Kidney epithelial cell (primary cell): ENCODE measurements at places on chromosomes 16 and 17.

GRCh38 chr16:64158941-64159588 lies 962.8 kb downstream of the CDH11 start:
- no peak for DNase-seq

DNA sequence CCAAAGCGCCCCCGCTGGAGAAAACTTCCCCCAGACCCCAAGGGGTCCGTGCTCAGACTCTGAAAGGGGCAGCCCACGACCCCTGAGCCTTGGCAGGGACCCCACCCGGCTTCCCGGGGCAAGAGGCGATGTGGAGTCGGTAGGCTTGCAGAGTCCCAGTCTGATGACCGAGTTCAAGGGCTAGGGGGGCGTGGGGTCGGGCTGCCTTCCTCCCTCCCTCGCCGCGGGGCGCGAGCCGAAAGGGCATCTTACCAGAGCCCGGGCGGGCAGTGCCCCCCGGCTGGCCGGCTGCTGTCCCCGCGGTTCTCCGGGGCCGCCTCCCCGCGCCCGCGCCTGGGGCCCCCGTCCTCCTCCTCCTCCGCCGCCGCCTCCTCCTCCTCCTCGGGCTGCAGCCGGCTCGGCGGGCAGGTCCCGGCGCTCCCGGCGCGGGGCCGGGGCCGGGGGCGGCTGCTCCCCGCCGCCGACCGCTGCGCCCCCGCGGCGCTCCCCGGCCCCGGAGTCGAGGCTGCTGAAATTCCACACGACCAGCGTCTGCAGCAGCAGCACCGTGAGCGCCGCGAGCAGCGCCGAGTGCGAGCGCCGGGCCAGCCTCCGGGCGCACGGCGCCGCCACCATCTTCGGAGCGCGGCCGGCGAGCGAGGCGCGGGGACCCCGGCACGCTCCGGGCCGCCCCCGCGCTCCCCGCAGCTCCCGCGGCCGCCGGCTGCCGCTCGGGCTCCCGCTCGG lies 415 bp downstream of the XYLT1 start:
- no peak for DNase-seq

GRCh38 chr16:66598111-66598510 lies 6.4 kb upstream of the CMTM3 start:
- DNase-seq, result no peak

GRCh38 chr16:4500272-4500671 lies 24.1 kb downstream of the HMOX2 start:
- DNase-seq, result no peak
